ENCODE measurements at places on chromosomes 16 and 17.

DNA sequence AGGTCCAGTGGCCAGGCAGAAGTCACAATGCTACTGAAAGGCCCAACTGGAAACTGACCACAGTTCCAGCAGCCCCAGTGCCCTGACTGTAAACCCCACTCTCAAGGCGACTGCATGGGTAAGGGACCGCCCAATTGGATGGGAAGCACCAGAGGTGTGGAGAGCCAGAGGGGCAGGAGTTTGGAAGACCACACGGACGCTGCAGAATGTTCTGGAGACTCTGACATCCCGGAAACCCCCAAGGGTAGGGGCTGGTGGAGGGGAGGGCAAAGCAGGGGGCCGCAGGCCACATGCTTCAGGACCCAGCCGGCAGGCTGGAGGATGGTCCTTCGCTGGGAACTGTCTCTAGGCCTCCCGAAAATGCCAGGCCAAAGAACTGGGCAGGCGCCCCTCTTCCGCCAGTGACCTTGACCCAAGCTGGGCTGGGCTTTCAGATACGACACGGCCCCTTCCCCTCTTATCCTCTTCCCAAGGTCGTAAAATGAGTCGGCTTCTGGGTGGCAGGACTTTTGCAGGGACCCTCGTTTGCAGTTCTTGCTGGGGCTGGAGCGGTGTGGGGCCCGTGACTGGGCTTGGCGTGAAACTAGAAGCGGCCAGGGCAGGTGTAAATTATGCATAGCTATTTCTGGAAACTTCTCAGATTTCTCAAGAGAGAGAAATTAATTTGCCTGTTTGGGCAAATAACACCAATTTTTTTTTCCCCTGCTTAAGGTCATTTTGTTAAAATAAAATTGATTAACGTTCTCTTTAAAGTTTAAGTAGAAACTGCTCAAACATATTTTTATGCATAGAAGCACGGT is 110.2 kb downstream of the C16orf78 start:
- no peak for DNase-seq

DNA sequence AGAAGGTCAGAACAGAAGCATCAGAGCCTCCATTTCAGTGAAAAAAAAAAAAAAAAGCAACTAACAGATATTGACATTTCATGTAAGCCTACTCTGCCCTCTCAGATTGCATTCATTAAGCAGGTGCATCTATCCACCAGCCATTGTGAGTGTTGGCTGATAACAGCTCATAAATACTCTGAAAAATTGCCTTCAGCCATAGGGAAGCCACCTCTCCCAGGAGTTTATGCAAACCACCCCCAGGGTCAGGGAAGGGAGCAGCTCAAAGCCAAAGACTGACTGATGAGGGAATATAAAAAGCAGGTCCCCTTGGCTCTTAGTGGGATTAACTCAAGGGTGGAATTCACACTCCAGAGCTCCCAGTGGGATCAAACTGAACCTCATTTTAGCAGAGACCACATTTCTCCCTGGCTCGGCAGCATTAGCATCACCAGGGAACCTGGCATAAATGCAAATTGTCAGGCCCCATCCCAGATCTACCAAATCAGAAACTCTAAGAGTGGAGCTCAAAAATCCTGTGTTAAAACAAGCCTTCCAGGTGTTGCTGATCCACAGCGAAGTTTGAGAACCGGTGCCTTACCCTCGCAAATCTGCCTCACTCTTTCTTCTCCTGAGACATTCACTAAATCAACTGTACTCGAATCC is 14.2 kb downstream of the APOH start:
- DNase-seq: no peak

GRCh38 chr16:11497851-11498289 is 88.8 kb downstream of the LITAF start:
- DNase-seq: no peak

DNA sequence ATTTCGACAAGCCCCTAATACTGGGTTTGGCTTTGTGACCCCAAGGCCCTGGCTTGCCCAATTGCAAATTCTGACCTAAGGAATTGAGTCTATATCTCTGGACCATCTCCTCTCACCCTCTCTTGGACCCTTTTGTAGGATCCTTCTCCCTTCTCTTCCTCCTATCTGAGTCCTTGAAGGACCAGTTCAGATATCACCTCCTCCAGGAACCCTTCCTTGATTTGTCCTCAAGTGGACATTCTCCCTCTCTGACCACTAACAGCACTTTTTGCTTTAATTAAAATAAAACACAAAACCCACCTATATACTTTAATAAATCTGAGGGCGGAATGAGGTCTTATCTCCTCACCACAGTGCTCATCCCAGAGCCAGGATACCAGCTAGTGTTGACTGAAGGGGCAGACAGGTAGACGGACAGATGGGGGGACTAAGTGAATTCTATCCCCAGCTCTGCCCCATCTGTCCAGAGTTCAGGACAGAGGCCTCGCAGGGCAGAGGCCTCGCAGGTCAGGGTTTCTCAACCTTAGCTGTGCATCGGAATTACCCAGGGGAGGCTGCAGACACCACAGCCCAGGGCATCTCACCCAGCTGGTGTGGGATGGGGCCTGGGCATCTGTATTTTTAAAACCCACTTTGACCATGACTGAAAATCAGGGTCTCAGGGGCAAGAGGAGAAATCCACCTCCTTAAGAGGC is 9.1 kb downstream of the PLCD3 start:
- no peak for DNase-seq

DNA sequence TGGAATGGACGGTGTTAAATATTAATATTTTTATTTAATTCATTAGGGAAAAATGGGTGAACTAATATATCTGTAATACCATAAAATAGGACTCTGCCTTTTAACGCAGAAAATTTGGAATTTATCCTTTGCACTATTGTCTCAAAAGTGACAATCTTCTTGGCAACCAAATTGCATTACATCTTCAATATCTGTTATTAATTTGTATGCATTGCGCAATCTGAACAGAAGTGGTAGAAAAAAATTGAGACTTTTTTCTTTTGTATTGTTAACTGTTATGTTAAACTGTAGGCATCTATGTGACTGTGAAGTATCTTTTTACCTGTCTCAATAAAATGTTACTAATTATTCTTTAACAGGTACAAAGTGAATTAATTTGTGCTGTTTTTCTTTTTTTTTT is 55.6 kb downstream of the PPM1E start:
- no peak for DNase-seq

GRCh38 chr17:66942451-66943264 is 21.8 kb upstream of the CACNG4 start:
- no peak for DNase-seq

DNA sequence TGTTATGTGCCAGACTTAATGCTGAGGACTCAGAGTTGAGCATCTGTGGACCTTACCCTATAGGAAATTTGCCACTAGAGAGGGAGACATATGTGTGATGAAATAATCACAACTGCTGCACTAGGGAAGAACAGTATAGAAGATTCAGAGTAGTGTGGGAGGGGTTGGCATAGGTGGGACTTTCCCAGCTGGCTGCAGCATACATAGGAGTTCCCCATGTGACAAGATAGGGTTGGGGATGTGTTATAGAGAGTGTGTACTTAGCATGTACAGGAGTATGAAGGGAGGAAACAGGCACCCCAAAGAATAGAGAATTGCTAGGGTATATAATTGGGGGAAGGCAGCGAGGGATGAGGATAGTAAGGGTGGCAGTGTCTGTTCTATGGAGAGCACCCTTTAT is 2.9 kb downstream of the NUP93 start:
- no peak for DNase-seq

DNA sequence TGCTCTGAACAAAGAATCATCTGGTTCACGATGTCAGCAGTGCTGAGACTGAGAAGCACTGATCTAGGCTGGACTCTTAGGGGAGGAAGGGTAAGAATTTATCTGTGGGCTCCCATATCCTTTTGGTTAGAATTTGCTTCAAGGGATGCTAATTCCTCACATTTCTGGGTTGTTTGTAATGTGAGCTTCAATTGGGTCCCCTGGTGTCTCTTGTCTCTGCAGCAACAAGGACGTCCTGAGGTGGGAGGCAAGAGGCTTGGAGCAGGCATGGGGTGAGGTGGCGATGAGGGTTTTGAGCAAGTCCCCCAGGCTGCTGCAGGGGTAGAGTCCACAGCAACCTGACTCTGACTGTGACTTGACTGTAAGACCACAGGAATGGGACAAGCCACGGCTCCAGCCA is 213.8 kb upstream of the NLRP1 start:
- DNase-seq: no peak

- DNase-seq: no peak
Observed at GRCh38 chr17:41655611-41656111, 31.3 kb upstream of the KRT17 start.

- no peak for DNase-seq
Observed at GRCh38 chr17:57668332-57668731, 76.8 kb downstream of the CCDC182 start.

DNA sequence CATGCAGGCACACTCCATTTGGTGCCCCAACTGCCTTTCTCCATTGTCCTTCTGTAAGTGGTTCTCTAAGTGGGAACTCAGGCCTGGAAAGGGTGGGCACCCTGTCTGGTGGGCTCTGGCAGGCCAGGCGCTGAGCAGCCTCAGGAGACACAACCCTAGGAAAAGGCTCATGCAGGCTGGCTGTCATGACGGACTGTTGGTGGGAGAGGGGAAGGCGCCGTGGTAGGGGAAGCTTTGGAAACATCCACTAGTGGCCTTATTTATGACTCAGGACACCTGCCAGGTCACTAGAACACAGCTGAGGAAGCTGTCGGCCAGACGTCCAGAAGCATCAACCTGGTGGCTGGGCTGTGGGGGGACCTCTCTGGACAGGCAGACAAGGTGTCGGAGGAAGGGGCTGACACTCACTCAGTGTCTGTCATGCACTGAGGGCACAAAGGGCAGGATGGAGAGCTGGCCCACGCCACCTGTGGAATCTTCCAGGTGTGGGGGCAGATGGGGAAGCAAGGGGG is 216.0 kb downstream of the SEC14L1 start:
- no peak for DNase-seq

- no peak for DNase-seq
Observed at GRCh38 chr17:8142158-8142886, 9.9 kb downstream of the PER1 start.

DNA sequence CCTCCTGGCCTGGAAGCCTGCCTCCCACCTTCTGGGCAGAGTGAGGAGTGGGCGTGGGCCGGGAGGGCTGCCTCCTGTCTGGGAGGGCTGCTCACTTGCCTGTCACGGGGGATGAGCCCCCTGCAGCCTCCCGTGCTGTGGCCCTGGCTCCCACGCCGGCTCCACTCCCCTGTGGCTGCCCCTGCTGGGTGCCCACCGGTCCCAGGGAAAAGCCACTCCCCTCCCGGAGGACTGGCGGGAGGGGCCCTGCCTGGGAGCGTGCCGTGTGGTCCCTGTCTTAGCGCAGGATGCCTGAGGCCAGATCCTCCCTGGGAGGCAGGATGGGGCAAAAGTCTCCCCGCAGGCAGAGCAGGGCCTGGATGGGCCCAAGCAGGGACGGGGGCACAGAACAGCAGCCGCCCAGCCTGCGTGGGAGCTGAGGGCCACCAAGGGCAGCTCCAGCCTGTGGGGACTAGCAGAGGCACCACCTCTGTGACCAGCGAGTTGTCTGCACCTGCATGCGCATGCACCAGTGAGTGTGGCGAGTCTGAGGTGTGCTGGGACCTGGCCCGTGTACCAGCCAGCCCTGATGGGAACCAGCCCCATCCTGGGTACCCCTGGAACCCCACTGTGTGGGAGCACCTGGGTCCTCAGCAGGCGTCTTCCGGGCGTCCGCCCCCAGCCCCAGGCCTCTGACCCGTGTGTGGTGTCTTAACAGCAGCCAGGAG is 339.9 kb downstream of the SEC14L1 start:
- DNase-seq: no peak

DNA sequence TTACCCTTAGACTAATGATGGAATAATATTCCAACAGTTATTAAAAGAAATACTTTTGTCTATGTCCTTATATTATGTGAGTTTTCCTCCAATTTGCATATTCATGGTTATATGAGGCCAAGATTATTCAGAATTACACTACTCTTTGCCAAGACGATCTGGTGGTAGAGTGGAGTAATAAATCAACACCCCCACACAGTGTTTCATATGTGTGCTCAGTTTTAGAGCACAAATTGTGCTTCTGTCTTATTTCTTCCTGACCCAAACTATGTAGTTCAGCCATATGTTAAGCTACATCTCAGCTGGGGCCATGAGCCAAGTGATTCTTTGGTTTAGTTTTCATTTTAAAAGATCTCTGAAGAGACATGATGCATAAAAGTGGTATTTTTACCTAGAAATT is 26.9 kb upstream of the PPM1E start:
- DNase-seq: no peak

GRCh38 chr17:22669721-22670120 is 977.4 kb downstream of the KCNJ18 start:
- no peak for DNase-seq

GRCh38 chr17:16131593-16131992 is 83.7 kb downstream of the NCOR1 start:
- no peak for DNase-seq

DNA sequence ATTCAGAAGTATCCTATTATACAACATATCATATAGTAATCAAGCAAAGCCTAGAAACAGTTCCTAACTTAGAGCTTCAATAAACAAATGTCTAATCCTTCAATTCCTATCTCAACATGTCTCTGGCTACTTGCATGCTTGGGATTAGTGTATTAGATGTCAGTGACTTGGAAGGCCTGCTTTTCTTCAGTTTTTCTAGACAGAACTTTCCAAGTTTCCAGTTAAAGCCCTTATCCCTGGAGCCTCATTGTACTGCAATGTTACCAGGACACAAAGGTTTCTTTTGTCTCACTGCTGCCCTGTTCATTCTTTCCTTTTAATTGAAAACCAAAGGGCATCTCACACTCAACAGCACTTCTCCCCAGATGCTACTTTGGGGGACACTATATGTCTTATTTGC is 16.5 kb downstream of the PSME3IP1 start:
- no peak for DNase-seq

DNA sequence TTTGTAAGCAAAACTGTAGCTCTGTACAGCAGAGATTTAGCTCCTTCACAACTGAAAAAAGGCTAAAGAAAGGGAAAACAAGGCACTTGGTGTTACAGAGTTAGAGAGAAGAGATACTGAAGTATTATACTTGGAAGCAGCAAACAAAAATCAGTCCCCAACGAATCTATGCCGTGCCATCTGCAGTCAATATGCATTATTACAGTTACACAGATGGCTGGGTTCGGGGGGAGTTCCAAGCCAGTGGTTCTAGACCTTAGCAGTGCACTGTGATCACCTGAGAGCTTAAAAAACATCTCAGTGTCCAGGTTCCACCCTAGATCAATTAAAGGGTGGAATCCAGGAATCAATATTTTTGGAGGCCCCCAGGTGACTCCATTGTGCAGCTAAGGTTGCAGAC is 489.9 kb downstream of the SHISA9 start:
- DNase-seq: no peak

DNA sequence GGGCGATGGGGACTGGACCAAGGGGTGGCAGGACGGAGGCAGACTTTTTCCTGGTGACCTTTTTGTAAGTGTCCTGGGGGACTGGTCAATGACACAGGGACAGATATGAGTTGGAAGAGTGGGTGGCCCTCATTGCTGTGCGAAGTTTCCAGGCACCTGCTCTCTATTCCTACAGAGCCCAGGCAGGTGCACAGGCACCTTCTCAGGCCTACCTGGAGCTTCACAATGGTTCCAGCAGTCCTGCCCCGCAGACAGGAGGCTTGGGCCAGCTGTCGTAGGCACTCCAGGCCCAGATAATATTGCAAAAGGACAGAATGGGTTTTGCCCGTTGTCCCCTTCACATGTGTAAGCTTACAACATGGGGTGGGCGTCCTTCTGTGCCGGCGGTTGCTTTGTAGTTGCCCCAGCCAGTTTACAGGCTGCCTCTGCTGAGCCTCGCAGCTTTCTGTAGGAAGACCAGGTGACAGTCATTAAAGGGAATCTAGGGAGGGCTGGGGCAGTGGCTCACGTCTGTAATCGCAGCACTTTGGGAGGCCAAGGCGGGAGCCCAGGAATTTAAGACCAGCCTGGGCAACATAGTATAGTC is 84.3 kb downstream of the ARHGAP23 start:
- DNase-seq: no peak

- no peak for DNase-seq
Observed at GRCh38 chr17:178292-179065, 3.0 kb downstream of the DOC2B start.

Data from fibroblast of gingiva (primary cell).